ENCODE measurements at places on chromosomes 6 and 20. TPM values are rescaled to one million over a fixed set of nuclear protein-coding genes. Genes with fewer than 3 reads are reported as not detected.

Gene SLC17A2
- total RNA-seq, result not detected

Gene MROH8
- 4.4 TPM for total RNA-seq

DNA sequence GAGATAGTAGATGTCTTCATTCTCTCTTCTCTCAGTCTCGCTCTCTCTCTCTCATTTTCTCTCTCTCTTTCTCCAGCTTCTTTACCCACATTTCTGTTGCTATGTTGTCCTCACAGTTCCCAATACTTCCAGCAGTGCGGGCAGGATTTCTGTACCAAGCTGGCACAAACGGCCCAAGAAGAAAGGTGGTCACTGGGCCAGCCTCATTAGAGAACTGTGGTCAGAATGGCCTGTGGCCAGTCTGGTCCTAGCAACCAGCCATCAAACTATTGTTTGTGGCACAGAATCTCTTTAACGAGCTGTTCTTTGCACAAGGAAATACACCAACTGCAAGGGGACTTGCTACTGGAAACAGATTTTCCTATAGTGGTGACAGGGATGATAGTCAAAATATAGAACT is 81.3 kb downstream of the SEL1L2 start:
- no peak for DNase-seq

Gene CDSN
- total RNA-seq, result not detected

DNA sequence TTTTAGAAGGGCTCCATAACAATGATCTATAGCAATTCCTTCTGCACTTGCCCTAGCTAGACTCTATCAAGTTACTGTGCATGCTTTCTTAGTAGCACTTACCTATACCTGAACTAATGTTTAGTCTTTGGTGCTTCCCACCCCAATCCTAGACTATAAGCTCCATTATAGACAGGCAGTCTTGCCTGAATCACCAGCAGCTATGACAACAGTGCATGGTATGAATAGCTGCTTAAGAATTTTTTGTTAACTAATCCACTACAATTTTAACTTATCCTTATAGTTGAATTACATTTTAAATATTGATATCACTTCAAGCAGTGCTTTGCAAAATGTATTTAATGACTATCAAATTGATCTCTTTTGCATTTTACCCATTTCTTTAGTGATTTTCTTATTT is 164.3 kb downstream of the RPS12 start:
- no peak for DNase-seq

Gene HLA-B
- 431 TPM for total RNA-seq

All from left ventricle myocardium superior (tissue), 1 donor.